CD8-positive, alpha-beta T cell (primary cell): ENCODE measurements at places on chromosomes 4 and X.

GRCh38 chr4:10098780-10099160 lies 17.8 kb downstream of the WDR1 start:
- DNase-seq: no peak

DNA sequence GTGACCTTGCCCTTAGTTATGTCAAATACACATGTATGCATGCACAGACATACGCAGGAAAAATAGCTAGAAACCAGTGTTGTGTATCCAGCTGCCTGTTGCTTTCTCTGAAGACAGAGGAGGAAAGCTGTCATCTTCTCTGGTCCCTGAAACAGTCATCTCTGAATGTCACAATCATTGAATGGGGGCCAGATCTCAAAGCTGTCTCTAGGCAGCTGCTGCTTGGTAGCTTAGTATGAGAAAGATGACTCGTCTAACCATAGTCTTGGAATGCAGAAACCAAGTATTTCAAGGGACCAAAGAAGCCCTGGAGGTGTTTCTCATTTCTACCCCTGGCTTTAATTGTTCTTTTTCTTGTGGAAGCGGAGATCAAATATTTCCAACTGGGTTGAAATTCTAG lies 4.0 kb downstream of the GRIA3 start:
- no peak for DNase-seq

- no peak for DNase-seq
Observed at GRCh38 chrX:111168314-111168713, 72.3 kb downstream of the PAK3 start.

GRCh38 chr4:165478260-165478659 lies 99.5 kb downstream of the CPE start:
- no peak for DNase-seq

DNA sequence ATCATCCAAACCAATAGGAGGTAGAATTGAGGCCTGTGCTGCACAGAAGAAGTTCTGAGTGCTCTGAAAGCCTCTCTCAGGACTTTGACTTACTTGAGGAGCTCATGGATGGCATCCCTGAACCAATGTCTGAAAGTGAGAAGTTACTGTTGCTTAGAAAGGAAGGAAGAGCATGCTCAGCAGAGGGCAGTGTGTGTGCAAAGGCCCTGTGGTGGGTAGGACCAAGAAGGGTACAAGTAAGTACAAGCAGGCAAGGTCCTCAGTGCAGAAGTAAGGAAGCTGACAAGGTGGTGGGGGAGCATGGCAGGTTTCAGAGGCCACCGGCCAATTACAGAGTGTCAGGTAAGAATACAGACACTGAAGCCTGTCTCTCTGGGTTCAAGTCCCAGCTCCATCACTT lies 31.4 kb upstream of the LGI2 start:
- DNase-seq: no peak

DNA sequence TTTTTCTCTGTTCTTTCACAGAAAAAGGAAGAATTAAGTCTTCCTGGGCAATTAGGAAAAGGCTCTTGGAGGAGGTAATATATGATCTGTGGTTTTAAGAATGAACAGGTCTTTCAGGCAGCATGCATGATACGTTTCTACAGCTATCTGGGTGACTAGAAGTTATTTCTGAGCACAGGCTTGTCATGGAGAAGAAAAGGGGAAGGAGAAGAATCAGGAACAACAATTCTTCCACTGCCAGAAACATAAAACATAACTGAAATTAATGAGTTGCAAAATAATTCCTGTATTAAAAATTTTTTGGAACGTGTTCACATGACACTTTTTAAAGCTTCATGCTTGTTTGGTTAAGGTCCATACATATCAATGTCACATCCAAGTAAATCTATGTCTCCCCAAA lies 17.7 kb upstream of the STIM2 start:
- no peak for DNase-seq

GRCh38 chr4:69874507-69874906 lies 14.6 kb upstream of the SULT1E1 start:
- no peak for DNase-seq

- DNase-seq: no peak
Observed at GRCh38 chrX:5957506-5957905, 271.2 kb downstream of the NLGN4X start.

GRCh38 chr4:108991551-108992328 lies 228.9 kb upstream of the ETNPPL start:
- no peak for DNase-seq

DNA sequence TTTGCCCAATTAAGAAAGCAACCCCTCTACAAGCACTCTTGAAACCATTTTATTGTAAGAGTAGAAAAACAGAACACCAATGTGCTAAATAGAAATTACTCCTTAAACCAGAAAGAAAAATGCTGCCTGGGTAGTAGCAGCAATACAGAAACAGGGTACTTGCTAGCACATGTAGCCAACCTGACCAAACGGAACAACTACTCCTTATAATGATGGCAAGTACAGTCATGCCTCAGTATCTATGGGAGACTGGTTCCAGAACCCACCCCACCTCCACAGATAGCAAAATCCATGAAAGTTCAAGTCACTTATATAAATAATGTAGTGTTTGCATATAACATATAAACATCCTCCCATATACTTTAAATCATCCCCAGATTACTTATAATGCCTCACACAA lies 168.8 kb downstream of the ATRX start:
- no peak for DNase-seq

DNA sequence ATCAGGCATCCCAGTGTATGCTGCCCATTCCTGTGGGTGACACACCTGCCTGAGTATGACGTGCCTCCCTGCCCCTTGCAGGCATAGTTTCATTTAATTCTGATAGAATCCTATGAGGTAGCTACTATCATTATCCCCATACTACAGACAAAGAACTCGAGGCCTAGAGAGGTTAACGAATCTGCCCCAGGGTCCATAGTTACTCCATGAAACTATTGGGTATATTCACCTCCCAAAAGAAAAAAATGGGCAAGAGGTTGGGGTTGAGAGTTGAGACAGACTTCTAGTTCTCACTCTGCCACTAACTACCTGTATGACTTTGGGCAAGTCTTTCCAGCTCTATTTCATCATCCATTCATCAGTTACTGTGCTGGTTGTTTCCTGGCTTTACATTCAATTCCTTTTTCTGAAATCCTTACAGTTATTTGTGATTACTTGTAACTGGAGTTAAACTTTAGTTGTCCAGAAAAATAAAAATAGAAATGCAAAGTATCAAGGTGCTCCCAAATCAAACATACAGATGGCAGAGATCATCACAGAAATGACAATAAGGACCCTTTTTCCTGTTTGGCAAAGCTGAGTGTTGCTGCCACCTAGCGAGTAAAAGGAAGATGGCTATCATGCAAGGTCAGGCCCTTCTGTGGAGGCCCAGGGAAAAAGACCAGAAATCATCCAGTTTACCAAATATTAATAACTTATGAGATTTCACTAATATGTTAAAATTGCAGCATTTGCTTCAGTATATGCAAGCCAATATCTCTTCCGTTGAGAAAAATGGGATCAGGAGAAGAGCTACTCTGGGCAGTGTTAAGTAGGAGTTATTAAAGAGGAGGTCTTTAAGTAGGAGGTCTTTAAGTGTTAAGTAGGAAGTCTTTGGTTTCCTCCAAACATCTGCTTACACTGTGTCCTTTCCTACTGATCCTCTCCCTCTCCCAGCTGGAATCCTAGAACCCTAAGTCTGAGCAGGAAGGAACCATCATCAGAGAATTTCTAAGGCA lies 17.1 kb upstream of the MAP7D3 start:
- DNase-seq: peak; percentile 61

GRCh38 chr4:173807347-173807746 lies 277.3 kb upstream of the HAND2 start:
- DNase-seq: no peak

DNA sequence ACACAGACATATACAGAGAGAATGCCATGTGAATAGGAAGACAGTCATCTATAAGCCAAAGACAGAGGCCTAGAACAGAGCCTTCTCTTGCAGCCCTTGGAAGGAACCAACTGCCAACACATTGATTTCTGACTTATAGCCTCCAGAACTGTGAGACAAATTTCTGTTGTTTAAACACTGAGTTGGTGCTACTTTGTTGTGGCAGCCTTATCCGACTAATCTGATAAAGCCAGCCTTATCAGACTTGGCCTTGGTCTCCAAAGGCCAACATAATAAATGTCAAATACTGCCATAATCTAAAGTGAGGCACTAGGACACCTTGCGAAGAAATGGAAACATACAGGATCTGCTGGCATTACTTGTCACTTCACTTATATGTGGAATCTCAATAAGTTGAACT lies 24.3 kb upstream of the PRDX4 start:
- no peak for DNase-seq

GRCh38 chrX:19544693-19545305 lies 29.5 kb upstream of the MAP3K15 start:
- DNase-seq: no peak

GRCh38 chr4:124262211-124263179 lies 450.0 kb downstream of the ANKRD50 start:
- DNase-seq: peak; percentile 14

DNA sequence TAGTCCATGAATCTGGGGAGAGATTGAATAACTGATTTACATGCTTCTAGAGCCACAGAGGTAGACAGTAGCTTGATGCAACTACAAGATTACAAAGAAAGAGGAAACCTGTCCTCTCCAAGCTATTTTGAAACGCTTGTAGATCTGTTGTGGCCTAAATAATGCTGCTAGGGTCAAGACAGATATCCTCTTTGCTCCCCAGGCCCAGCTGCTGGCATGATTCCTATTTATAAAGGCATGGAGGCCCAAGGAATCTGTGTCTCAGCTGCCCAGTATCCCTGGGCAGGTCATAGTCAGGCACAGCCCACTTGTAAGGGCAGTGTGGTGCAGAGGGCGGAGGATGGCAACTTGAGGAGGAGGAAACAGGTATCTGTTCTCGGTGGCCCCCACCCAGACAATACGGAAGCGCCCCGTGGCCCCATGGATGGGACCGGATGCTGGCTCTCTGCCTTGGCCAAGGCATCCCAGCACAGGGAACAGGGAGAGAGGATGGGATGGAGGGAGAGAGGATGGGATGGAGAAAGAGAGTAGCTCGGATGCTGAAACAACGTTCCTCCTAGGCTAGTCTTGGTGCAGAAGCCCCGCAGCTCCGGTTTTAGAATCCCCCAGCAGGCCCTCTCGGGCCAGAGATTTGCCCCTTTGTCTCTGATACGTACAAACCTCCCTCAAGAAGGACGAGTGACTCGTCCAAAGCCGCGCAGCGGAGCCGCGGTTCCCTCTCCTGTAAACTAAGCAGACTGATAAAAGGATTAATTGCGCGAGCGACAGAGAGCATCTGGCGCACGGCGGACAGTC lies 767 bp upstream of the SMIM20 start:
- peak; percentile 18 for DNase-seq

- DNase-seq: no peak
Observed at GRCh38 chr4:127870688-127871087, 10.0 kb upstream of the PLK4 start.

DNA sequence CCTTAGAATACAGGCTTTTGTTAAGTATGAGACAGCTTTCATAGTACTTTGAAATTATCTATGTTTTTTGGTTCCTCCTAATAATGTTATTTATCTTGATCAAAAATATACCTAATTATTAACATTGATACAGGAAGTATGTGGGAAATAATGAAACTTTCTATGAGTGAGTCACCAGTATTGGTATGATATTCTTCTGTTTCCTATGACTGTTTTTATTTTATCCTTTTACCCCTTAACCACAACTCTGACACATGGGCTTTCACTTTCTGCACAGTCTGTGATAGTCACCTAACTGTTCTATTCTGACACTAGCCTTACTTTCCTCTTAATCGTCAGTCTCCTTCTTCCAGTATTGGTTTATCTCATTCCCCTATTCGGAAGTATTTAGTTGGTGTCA lies 4.7 kb downstream of the THAP9 start:
- DNase-seq: no peak

DNA sequence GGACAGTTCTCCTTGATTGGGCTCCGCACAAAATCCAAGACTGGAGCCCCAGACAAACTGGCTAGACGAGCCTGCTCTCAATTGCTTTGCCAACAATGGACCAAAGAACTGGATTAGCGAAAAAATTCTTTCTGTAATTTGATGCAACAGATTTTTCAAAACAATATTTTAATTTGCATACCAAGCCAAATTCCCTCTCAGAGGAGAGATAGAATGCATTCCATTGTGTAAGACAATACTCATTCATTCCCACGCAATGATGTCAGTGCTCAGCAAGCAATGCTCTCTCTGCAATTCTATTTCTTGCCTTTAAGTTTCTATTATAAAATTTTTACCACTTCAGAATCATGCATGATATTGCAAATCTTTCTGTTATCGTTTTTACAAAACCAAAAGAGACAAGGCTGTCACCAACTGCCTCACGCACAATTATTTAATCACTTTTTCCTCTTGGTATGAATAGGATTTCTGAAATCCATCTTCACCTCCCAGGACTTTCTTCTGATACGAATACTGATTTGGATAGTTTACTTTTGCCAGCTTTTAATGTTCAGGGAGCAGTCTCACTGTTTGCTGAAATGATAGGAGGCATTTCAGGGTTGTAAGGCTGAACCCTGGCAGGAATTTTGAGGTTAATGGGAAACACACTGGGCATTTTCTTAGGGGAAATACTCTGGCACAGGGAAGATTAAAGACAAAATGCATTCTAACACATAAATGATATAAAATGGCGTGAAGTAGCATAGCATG lies 46.1 kb upstream of the HCCS start:
- DNase-seq: no peak

GRCh38 chrX:68532831-68533533 lies 34.1 kb downstream of the YIPF6 start:
- DNase-seq: no peak

DNA sequence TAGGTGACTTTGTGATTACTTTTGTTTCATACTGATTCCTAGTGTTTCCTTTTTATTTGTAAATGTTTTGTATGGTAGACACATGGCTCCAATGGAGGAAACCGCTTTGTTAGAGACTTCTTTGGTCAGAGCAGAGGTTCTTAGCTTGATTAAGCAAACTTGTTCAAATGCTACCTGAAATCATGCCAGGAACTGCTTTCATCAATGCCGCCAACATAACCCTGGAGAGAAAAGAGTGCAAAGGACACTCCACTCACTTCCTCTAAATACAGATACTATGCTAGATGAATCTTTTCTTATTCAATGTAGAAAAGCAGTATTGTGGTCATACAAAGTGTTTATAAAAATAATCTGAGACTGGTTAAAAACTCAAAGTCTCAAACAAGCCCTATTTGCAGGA lies 25.7 kb upstream of the COX7B2 start:
- no peak for DNase-seq

GRCh38 chr4:40289366-40290188 lies 45.6 kb upstream of the CHRNA9 start:
- peak; percentile 38 for DNase-seq

DNA sequence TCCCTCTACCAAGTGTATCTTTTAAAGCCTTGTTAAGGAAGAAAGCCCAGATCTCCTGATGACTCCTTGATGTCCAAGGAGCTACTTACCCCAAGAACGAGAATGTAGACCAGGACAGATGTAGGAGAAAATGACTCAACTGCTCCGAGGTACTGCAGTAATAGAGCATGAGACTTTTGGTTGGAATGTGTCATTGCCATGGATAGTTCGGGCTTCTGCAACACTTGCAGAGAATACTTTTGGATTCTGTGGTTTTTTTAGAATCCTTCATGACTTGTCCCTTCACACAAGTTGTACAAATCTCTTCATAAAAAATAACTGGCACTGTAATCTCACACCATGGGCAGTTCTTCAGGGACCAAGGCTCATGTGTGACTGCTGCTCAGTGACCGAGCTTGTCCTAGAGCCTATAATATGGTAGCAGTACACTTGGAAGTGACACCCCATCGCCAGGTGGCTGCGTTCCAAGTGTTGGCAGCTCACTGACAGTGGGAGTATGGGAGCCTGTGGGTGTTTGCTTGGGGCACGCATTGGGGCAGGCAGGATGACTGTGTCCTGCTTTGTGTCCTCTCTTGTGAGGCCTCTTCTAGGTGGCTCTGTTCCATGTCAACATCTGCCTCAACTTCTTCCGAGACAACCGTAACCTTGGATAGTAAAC lies 87.9 kb upstream of the WDR1 start:
- DNase-seq: no peak

- no peak for DNase-seq
Observed at GRCh38 chr4:71254451-71255012, 84.3 kb upstream of the SLC4A4 start.
